ENCODE measurements at places on chromosomes 16 and 17.

- DNase-seq = no peak
Observed at GRCh38 chr16:48004141-48004695, 151.6 kb downstream of the ABCC12 start.

- no peak for DNase-seq
Observed at GRCh38 chr16:50888486-50889261, 146.8 kb downstream of the CYLD start.

- no peak for DNase-seq
Observed at GRCh38 chr17:67026341-67026740, 18.0 kb upstream of the CACNG1 start.

GRCh38 chr16:10088380-10088793 is 93.8 kb downstream of the GRIN2A start:
- peak; percentile 37 for DNase-seq

DNA sequence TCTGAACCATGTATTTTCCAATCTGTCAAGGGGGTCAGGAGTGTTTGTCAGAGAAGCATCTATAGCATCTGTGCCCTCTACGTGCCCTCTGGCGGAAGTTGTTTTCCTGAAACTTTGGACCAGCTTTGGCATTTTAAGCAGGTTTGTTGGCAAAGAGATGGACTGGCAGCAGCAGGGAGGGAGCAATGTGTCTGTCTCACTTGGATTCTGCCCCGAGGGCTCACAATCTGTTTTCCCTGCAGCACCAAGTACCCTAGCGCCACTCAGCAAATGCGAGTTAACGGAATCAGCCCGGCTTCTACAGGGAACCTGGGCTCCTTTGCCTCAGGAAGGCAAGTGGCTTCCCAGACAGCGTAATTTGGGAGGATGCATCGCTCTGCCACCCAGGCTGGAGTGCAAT is 17.4 kb downstream of the DUSP14 start:
- no peak for DNase-seq

- peak; percentile 51 for DNase-seq
Observed at GRCh38 chr17:45310380-45311324, 6.2 kb downstream of the MAP3K14 start.

DNA sequence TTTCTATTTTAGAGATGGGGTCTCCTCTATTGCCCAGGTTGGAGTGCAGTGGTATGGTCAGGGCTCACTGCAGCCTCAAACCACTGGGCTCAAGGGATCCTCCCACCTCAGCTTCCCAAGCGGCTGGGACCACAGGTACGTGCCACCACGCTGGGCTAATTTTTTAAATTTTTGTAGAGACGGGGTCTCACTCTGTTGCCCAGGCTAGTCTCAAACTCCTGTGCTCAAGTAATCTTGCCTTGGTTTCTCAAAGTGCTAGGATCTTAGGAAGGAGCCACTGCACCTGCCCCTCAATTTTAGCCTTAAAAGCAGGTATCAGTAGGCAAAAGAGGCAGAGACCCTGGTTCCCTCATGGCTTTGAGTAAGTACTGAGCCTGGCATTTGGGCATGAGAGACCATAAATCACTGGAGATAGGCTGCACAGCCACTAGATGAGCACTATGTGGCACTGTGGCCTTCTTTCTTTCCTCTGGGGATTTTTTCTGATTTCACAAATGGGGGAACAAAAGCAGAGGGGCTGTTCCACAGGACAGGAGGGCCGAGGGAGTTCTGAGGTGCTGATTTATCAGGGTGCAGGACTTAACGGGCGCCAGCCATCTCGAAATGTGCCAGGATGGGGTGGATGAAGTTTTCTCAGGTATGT is 82.2 kb downstream of the PLXDC1 start:
- peak; percentile 80 for DNase-seq

DNA sequence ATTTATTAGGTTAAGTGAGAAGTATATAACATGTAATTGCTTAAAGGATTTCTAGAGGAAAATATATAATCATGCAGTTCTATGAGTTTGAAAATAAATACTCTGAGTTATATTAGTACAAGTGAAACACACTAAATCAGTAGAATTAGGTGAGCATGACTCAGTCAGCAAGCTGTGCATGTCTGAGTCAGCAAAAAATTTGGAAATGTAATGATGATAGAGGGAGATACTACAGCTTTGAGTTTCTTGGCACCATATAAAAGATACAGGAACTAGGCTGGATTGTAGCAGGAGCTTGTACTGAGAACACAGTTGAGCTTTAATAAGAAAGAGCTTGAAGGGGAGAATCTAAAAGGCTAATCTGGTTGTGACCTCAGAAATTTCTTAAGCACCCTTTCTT is 1224.6 kb downstream of the CDH8 start:
- DNase-seq = no peak

DNA sequence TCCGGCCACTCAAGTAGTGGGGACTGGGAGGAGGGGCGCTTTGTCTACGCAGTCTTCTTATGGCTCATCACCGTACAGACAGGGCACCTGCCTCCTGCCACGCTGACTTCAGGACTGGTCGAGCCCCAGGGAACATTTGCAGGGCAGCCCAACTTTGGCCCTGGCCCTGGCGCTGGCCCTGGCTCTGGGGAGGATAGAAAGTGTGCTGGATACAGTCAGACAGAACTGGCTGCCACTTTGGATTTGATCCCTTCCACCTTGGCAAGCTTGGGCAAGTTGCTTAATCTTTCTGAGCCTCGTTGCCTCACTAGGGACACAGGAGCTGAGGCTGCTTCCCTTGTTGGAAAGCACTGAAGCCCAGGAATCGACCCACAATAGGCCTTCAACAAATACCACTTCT is 13.6 kb downstream of the LGALS9 start:
- no peak for DNase-seq

DNA sequence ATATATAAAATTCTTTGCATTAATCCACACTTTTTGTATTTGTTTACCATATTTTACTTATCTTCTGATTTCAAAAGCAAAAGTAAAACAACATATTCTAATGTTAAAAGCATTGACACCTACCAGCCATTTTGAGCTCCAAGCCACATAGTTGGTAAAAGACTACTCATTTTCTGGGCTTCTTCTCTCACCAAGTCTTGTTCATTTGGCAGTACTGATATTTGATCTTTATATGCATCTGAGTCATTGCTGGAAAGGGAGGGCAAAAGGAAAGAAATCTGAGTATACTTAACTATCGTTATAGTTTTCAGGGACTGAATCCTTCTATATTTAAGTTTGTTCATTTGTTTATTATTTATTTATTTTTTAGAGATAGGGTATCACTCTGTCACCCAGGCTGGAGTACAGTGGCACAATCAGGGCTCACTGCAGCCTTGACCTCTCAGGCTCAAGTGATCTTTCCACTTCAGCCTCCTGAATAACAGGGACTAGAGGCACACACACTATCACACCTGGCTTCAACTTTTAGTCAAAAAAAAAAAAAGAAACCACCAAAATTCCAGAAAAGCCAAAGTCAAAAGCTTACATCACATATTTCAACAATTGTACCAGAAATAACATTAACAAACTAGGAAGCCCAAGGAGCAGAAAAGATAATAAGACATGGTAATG is 121.0 kb upstream of the TOB1 start:
- peak; percentile 72 for DNase-seq

DNA sequence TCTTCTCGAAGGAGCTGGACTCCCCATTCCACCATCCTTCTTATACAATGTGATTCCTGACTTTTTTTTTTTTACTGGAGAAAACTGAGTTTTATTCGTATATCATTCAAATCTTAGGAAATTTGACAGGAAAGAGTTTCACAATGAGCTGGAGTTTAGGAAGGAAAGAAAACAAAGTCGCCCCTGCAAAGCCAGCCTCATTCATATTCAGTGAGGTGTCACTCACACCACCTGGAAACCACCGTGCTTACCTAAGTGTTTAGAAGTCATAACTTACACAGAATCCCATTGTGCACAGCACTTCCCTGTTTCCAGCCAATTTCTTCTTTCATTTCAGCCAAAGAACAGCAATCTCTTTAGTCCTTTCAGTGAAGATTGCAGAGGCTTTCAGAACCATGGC is 90.3 kb upstream of the CHMP6 start:
- no peak for DNase-seq

DNA sequence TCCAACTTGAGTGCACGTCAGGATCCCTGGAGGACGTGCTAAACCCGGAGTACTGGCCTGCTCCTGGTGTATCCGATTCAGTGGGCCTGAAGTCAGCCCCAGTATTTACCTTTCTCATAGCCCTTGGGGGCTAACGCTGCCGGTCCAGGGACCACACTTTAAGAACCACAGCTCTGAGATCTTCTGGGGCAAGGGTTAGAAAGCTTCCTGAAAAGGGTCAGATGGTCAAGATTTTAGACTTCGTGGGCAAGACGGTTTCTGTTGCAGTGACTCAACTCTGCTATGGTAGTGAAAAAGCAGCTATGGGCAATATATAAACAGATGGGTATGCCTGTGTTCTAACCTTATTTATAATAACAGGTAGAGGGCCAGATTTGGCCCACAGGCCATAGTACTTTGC is 14.6 kb upstream of the USP10 start:
- no peak for DNase-seq

DNA sequence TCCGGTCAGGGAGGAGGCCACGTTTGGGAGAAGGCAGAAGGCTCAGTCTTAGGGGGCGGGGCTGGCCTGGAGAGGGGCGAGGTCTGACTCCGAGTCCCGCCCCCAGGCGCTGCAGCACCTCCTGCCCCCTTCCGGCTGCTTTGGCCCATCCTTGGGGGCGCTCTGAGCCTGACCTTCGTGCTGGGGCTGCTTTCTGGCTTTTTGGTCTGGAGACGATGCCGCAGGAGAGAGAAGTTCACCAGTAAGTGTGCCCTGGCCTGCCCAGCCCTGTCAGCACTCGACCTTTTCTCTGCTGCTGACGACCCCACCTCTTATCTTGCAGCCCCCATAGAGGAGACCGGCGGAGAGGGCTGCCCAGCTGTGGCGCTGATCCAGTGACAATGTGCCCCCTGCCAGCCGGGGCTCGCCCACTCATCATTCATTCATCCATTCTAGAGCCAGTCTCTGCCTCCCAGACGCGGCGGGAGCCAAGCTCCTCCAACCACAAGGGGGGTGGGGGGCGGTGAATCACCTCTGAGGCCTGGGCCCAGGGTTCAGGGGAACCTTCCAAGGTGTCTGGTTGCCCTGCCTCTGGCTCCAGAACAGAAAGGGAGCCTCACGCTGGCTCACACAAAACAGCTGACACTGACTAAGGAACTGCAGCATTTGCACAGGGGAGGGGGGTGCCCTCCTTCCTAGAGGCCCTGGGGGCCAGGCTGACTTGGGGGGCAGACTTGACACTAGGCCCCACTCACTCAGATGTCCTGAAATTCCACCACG is 1.5 kb downstream of the TNFRSF12A start:
- peak; percentile 90 for DNase-seq

Data from adipocyte (in vitro differentiated cells).